ENCODE measurements at places on chromosomes 11 and 22.

DNA sequence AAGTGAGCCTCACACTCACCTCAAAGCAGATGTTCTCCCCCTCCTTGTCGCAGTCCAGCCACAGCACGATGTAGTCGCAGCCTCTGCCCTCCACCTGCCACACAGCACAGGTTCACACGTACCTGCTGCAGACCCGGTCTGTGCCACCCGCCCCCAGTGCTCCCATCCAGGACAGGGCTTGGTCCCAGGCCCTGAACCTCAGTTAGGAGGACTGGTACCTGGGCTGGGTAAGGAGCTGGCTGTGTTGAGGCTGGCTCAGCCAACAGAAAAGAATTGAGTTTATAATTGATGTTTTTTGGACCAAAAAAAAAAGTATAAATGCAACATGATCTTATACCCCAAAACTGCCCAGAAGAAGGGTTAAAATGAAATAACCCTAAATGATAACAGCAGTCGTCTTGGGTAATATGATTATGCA is 10.7 kb downstream of the TOP3B start:
- no peak for DNase-seq

GRCh38 chr11:61728066-61728939 is 24.1 kb upstream of the MYRF start:
- DNase-seq: no peak

GRCh38 chr11:123640677-123641494 is 13.5 kb downstream of the SCN3B start:
- DNase-seq: peak; percentile 23

- DNase-seq: peak; percentile 84
These were observed 141.3 kb downstream of the NAV2 start for GRCh38 chr11:19853920-19854319.

GRCh38 chr11:114386131-114386530 is 14.2 kb downstream of the C11orf71 start:
- DNase-seq: no peak

DNA sequence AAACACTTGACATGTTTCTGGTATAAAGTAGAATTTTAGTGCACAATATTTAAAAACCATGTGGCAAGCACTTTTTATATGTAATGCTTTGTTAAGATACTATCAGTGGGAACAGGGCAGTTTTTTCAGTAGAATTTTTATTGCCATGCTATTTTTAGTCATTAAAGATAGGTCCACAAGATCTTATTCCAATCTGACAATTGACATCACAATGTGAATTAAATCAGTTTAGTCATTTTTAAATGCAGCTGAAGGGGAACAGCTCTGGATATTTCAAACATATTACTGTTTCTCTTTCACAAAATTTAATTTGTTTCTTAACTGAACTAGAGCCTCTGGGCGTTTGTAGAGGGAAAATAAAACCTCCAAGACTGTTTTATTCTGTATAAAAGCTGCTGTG is 194.1 kb downstream of the MSANTD4 start:
- no peak for DNase-seq

DNA sequence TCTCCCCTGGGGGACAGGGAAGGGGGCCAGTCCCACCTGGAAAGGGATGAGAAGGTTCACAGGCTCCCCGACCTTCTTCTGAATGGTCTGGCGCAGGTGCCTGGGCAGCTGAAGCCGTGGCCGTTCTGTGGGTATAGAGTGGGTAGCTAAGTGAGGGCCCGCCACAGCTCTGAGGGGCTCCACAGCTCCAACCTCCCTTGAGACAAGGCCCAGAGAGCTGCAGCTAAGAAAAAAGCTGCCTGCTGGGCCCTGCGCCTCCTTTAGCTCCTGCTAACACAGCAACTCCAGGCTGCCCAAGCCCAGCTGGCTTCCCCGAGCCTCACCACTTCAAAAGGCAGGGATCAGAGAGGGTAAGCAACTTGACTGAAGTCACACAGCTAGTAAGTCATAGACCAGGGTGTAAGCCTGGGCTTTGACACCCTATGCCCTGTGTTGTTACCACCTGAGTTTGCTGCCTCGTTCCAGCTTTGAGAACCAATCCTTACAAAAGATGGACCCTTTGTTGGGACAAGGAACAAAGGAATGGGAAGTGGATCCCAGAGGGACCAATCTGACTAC is 18.5 kb downstream of the MYBPC3 start:
- no peak for DNase-seq

DNA sequence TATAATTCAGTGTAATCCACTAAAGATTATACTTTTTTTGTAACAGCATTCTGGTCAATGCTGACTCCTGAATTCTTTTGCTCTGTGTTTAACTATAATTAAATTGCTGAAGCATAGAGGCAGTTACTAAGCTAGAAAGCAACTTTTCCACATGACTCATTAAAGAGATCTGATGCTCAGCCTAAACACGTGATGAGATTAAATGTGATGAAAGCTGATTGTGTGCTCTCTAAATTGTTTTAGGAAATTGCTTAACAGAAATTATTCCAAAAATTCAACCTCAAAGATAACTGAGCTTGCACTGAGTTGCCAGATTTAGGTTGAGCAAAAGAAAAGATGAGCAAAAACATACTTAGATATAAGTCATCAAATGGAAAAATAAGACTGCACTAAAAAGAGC is 1033.6 kb downstream of the FAM181B start:
- DNase-seq: peak; percentile 75

DNA sequence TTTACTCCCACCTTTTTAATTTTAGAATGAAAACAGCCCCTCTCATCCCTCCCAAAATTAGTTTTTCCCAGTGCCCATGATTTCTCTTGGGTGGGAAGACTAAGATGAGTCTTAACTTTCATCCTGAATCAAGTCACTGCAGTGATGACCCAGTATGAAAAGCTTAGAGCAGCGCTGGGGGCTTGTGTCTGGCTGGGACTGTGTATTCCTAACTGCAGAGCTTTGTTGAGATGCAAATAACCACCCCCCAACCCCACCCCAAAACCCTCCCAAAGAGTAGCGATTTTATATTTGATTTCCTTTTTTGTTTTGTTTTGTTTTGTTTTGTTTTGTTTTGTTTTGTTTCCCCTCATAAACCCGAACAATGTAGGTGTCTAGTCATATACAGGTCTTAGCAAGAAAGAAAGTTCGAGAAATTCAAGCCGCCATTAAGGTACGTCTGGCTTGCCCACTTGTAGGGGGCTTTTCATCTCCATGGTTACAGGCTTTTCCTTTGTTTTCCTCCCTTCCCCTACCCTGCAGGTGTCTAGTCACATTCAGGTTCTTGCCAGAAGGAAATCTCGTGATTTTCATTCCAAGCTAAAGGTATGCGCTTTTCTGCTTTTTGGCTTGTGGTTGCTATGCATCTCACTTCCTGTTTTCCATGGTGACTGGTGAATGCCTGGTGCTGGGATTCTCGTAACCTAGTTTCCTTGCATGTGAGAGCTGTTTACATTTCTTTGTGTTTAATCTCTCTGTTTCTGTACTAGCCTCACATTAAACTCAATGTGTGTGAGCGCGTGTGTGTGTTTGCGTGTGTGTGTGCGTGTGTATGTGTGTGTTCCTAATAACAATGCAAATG is 144.6 kb upstream of the RASSF10 start:
- peak; percentile 88 for DNase-seq

- no peak for DNase-seq
These were observed 239.8 kb upstream of the ARHGAP20 start for GRCh38 chr11:110951950-110952503.

DNA sequence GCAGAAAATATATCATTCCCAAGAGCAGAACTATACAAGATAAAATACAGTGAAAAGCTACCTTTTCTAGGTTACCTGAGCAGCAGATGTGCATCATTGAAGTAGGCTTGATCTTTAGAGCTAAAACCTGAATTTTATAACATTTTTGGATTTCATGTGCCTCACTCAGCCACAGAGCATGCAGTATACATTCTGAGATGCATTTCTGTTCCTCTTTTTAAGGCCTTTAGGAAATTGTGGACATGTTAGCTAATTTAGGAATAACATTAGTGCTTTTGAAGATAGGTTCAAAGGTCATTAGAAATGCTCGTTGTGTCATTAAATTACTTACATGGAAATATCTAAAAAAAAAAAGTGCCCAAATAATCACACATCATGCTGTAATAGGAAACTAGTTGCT is 230.6 kb upstream of the PDGFD start:
- no peak for DNase-seq

DNA sequence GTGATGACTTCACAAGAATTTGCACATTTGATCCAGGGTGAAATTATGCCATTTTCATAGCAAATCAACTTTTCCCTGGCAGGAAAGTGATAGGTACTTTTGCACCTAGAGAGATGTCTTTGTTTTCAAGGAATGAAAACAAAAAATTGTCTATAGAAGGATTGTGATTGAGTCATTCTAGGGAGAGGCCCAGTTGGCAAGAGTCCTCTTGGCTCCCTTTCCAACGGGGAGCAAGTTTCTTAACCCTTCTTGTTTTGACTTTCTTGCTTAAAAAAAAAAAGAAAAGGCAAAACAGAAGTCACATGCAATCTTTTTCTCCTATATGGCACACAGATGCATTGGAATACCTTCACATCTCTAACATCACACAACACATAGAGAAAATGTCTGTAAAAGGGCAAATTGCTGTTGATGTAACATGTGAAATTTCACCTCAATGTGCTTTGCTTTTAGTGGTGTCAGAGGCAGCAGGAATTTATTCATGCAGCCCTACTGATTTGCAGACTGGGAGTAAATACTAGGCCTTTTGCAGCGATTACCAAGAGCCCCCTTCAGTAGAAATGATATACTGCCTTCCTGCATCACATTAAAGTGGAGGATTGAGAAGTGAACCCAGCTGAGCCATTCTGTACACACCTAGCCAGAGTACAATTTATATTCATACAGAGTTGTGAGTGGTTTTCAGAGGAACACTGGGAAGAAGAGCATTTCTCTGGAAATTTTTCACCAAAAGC is 290.7 kb upstream of the MPPED2 start:
- DNase-seq: peak; percentile 26

DNA sequence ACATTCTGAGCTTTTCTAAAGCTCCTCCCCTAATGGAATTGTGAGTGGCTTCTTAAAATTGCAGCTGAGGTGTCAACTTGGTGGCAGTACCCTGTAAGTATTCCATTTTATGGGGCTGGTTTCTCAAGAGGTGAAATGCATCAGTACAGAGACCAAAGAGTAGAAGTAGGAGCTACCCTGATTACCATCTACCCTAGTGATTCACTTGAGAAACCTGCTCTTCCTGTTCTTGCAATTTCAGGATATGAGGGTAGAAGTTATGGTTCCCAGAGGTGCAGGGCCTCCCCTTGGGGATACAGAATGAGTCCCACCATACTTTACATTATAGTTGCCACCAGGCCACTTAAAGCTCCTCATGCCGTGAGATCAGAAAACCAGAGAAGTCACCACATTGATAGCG is 944.6 kb downstream of the OPCML start:
- no peak for DNase-seq

GRCh38 chr11:2466869-2467694 is 22.3 kb downstream of the KCNQ1 start:
- no peak for DNase-seq

GRCh38 chr11:131288521-131289091 is 81.8 kb upstream of the NTM start:
- DNase-seq: no peak

GRCh38 chr11:118841469-118842242 is 42.0 kb upstream of the CXCR5 start:
- DNase-seq: no peak

DNA sequence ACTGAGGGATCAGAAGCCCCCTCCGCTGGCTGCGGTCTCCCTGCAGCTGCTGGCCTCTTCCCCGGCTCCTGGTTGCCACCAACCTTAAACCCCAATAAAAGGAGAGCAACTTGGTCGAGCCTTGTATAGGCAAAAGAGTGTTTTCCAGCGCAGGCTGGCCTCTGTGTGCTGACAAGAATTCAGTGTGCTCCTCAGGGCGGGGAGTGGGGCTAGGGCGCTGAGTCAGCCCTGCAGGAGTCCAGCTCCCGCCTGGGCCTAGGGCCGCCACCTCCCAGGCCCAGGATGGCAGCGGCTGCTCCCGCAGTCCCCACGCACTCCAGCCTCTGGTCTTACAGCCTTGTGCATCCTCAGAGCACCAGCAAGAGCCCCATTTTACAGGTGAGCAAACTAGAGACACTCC is at the start of gene SHISAL1:
Gene SHISAL1 (minus strand): TSS at position 186 of the 400 bp plus-strand sequence. CDS start 12,006 bp downstream, outside the sequence.
- DNase-seq: no peak

- DNase-seq: no peak
These were observed 725.8 kb upstream of the KIRREL3 start for GRCh38 chr11:127726367-127726766.

DNA sequence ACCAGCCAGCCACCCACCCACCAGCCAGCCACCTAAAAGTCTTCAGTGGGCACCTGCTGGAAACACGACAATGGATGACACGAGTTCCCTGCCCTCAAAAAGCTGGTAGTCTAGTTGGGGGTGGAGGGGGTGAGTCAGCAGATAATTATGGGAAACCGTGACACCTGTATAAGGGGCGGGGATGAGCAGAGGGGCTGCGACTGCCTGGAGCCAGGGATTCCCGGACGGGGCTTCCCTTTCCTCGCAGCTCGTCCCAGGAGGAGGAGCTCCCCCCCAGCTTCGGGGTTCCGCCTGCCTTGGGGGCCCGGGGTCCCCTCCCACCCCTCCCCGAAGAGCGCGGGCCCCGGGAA is 2.3 kb upstream of the RTN4RL2 start:
- DNase-seq: no peak

DNA sequence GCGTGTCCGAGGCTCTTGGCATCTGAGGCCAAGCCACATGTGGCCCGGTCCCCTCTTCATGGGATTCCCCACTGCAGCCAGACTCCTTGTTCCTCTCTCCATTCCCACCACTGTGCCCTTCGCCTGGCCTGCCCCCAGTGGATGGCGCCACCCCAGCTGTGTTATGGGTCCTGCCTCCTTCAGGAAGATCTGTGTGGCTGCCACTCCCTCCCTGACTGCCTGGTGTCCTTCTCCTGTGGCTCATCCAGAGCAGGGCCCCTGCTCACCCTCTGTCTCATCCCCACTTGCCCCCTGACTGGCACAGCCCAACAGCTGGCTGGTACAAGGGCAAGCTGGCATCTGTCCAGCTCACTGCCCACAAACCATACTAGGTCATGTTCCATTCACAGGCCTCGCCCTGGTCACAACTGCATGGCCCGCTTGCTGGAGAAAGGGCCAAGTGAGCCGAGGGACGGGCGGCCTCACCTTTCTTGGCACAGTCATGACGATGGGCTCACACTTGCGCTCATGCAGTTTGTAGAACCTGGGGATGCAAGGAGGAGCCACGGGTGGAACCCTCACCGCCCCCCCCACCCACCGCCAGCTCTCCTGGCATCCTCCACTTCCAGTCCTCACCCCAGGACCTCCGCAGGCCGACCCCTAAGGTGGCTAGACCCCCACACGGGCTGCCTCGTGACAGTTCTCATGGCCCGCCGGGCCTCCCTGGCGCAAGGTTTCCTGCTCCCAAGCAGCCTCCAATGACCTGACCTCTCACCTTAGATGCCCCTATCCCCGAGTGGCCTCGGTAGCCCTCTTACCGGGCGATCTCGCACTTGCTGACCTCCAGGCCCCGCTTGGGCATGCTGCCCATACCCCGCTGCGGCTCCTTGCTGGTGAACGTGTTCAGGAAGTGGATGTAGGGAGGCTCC is 2.1 kb upstream of the PTPRCAP start:
- peak; percentile 15 for DNase-seq
